ENCODE measurements at places on chromosomes 13 and 19. TPM values are rescaled to one million over a fixed set of nuclear protein-coding genes. Genes with fewer than 3 reads are reported as not detected.

GRCh38 chr19:46603195-46603637, 2.1 kb downstream of the CALM3 start:
- peak; percentile 75 for DNase-seq

- no peak for DNase-seq
Observed at GRCh38 chr13:34667286-34668218, 274.5 kb upstream of the NBEA start.

DNA sequence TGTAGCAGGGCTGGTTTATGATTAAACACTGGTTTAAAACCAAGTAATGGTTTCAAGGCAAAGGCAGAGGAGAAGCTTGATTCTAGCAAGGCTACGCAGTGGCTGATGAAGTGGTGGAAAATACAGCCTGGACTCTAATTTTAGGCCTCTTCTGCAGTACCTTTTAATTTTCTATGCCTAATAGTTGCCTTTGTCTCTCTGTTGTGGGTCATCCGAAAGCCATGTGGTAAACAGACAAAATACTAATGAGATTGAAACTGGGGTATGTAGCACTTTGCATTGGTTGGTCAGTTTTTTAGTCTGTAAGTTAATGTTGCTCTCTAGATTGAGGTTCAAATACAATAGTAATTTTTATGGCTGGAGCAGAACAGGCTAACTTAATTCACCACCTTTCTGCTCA, 3.3 kb downstream of the LMO7 start:
- no peak for DNase-seq

DNA sequence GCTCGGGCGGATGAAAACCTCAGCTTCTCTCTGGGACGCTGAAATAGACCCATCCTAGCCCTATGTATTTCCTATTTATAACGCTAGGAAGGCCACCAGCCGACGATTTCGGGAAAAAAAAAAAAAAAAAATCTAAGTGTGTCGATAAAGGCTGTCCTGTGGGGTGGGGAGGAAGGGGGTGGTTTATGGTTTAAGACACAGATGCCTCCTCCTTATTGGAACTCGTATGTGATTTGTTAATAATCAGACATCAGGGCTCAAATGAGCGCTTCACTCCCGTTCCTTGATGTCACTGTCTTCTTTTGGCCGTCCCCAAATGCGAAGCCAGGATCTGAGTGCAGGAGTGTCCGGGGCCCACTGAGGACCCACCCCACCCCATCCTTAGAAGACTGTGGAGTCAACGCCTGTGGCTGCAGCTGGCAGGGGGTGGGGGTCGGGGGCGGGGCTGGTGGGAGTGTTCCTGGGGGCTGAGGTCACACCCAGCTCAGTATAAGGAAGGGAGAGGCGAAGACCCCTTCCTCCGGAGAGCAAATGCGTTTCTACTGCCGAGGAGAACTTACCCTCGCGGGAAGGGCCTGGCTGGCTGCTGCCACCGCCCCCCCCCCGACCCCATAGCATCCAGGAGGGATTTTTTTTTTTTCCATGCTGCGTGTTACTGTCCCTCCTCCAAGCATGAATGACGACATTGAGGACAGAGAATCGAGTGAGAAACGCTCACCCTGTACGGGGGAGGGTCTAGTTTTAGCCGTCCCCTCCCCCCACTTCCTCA, 971 bp downstream of the ATCAY start:
- no peak for DNase-seq

- no peak for DNase-seq
Observed at GRCh38 chr13:50707628-50708027, 135.9 kb downstream of the DLEU7 start.

- no peak for DNase-seq
Observed at GRCh38 chr13:29436291-29436690, 159.2 kb downstream of the SLC7A1 start.

DNA sequence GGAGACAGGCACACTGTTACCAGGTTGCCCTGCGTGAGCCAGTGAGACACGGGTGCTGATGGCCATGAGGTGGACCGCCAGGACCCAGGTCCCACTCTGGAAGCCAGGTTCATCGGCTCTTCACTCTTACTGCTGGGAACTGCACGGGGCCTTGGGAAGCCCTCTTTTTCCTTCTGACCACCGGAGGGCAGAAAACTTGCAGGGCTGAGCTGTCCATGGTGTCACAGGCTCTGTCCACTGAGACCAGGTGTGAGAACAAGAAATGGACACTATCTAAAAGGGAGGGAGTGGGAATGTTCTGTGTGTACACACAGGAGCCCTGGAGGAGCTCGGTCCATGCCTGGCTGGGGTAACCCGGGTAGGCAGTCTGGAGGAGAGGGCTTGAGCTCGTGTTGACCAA, 93.4 kb downstream of the UQCRFS1 start:
- DNase-seq, result no peak

DNA sequence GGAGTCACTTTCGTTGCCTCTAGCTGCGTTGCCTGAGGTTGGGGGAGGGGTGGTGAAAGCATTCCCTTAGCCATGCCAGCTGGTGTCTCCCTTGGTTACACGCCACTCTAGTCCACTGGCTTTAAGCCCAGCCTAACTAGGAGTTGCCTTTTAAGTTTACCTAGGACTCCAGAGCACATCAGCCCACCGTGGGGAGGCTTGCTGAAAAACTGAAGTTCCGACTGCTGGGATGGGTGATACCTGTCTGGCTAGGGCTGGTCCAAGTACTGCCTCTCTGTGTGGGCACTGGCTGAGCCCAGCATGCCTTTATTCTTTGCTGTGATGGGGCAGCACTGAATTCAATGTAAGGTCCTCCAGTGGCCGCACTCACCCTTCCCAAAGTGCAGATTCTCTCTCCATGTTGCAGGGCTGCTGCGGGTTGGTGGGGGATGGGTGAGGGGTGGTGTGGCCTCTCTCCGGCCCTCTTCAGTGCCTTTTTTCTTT, 11.8 kb upstream of the CEACAM1 start:
- DNase-seq, result peak; percentile 31

- DNase-seq, result no peak
Observed at GRCh38 chr13:44159633-44160279, 213.9 kb upstream of the SERP2 start.

DNA sequence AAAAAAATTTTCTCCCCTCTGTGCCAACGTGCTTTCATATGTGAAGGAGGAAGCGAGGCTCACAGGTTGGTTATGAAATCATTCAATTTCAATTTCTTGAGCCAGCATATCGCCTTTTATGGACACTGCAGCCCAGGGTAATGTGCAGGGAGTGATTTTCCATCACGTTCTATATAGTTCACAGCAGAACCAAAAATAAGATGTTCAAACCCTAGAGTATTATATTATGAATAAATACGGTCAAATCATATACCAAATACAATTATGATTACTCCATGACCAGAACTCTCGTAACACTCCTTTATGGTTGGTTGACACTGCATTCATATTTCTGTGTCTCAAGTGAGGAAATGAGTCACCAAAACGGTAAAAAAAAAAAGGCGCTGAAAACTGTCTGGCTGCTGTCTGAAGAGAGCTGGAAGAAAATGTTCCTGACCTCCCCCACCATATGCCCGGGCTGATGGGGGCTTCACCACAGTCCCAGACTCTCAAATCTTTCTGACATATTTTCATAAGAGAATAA, 75.8 kb upstream of the UBAC2 start:
- DNase-seq, result no peak

GRCh38 chr13:49636705-49637104, 8.4 kb downstream of the ARL11 start:
- DNase-seq, result no peak

DNA sequence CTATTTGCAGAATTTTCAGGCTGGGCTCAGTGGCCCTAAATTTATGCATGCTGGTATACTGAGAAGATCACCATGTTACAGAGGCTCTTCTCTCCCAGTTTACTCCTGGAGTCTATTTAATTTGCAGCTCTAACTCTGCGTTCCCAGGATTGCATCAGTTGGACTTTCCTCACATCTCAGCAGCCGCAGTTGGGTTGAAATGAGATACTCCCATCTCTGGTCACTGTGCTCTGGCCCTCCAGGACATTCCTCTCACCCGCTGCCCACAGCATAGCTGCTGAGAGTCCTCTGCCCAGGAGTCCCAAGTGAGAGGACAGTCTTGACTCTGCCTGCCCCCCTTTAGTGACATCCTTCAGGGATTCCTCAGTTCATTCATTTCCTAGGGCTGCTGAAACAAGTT, 150.9 kb downstream of the LACC1 start:
- no peak for DNase-seq

GRCh38 chr13:43877766-43878165, 1.8 kb downstream of the CCDC122 start:
- no peak for DNase-seq

DNA sequence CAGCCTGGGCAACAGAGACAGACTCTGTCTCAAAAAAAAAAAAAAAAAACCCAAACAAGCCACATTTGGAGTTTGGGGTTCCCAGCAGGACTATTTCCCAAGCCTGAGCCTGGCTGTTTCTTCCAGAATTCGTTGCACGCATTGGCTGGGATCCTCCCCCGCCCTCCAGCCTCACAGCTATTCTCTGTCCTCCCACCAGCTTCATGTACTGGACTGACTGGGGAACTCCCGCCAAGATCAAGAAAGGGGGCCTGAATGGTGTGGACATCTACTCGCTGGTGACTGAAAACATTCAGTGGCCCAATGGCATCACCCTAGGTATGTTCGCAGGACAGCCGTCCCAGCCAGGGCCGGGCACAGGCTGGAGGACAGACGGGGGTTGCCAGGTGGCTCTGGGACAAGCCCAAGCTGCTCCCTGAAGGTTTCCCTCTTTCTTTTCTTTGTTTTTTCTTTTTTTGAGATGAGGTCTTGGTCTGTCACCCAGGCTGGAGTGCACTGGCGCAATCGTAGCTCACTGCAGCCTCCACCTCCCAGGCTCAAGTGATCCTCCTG, 26.7 kb downstream of the LDLR start:
- no peak for DNase-seq

GRCh38 chr19:13741893-13742292, 22.4 kb upstream of the MRI1 start:
- DNase-seq, result no peak

- no peak for DNase-seq
Observed at GRCh38 chr19:53521373-53522202, 16.4 kb upstream of the ZNF331 start.

- no peak for DNase-seq
Observed at GRCh38 chr19:51127755-51128154, 3.0 kb downstream of the SIGLEC9 start.

- no peak for DNase-seq
Observed at GRCh38 chr19:39740395-39740794, 2.6 kb upstream of the CLC start.

- no peak for DNase-seq
Observed at GRCh38 chr13:24925318-24926231, 161.6 kb downstream of the RNF17 start.

DNA sequence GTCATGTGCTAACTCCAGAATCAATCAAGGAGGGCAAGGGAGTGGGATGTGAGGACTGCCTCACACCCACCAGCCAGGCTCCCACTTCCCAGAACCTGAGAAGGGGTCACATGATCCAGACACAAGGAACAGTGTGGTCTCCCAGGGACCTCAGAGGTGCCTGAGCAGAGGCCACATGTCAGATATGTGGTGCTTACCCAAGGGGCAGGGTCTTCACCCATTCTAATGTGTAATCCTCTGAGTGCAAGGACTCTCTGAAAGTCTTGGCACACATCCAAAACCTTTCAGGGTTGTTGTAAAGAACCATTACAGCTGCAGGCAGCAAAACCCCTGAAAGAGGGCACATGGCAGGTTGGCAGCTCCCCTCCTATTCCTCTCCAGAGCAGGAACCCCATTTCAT, 656.6 kb downstream of the UQCRFS1 start:
- no peak for DNase-seq

- DNase-seq, result no peak
Observed at GRCh38 chr13:30870049-30870884, 35.8 kb upstream of the MEDAG start.

- no peak for DNase-seq
Observed at GRCh38 chr13:102460806-102461205, 59.0 kb upstream of the FGF14 start.

DNA sequence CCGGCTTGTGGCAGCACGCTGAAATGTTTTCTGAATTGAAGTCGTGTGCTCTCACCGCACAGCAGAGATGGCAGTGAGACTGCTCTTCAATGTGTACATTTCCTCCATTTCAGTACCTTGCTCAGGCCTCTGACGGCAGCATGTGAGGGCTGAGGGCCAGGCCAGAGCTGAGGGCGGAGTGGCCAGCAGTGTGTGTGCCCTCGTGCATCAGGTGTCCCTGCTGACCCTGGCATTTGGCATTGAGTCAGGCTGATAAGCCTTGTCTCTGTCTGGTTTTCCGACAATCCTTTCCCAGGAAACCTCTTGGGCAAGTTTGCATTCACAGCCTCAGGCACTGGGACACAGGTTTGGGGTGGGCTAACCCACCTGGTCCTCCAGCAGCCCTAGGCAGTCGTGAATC, 62.3 kb downstream of the EFNB2 start:
- no peak for DNase-seq

GRCh38 chr19:33784432-33784831, 12.2 kb upstream of the KCTD15 start:
- no peak for DNase-seq

DNA sequence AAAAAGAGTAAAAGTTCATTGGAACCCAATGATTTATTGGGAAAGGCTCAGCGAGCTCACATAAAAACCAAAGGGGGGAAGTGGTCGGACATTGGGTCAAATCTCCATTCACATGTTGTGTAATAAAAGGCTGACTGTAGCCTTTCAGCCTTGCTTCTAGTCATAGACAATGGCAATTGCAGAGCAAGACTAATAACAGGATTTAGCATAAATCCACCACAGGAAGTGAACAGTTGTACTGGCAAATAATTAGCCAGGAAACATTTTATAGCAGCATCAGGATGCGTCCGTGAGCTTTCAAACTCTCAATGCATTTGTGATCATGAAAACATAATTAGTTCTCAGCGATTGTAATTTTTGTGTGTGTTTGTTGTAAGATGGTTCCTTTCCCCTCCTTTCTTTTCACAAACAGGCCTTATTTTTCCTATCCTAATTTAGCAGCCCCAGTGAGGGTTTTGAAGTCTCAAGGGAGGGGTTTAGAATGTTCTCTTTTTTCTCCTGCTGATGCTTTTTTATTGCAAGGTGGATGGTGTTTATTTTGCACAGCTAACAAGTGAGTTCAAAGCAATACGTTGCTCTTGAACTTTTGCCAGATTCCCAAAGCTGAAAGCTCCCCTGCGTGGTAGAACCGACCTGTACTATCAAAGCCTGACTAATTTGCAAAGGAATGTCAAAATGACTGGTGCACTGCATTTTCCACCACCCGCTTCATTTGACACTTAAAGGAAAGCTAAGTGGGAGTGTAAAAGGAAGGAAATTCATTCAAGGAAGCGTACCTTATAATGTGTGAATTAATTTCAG, 105.6 kb downstream of the SPRY2 start:
- DNase-seq, result no peak

Gene URAD
- not detected for total RNA-seq

Gene KIR3DL1
- total RNA-seq, result not detected

Gene PDX1
- total RNA-seq, result 0.06 TPM

Gene ZNF491
- 1.3 TPM for total RNA-seq

Gene GPR183
- 2.1 TPM for total RNA-seq

Gene LILRB4
- 9.5 TPM for total RNA-seq

Gene IGFL2
- not detected for total RNA-seq

Gene ICAM1
- 12.3 TPM for total RNA-seq

Gene MEIS3
- 1.6 TPM for total RNA-seq

Gene SIGLEC8
- total RNA-seq, result 1.4 TPM

Gene TMEM147
- 64.6 TPM for total RNA-seq

Gene COL5A3
- total RNA-seq, result 3.7 TPM

Gene TMEM238
- total RNA-seq, result 19.7 TPM

Gene ZNF497
- total RNA-seq, result 1.9 TPM

Gene ZNF816
- 3.5 TPM for total RNA-seq
